ENCODE measurements at places on chromosomes 3 and 15.

DNA sequence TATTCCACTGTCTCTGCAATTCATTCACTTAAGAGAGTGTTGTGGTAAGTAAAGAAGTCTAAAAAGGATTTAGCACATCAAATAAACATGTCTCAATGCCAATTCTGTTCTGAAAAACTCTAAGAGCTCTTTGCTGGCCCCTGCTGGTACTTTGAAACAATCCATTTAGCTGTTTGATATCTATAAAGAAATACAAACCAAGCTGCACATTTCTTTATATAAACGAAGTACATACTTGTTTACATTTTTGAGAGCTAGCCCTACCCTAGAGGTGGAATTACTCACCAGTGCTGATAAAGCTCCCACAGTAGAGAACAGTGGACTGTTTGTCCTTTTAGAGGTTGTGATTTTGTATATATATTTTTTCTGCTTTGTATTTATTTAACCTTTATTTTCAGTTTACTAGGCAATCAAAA, 75.5 kb downstream of the NEDD4 start:
- DNase-seq: peak; percentile 21

DNA sequence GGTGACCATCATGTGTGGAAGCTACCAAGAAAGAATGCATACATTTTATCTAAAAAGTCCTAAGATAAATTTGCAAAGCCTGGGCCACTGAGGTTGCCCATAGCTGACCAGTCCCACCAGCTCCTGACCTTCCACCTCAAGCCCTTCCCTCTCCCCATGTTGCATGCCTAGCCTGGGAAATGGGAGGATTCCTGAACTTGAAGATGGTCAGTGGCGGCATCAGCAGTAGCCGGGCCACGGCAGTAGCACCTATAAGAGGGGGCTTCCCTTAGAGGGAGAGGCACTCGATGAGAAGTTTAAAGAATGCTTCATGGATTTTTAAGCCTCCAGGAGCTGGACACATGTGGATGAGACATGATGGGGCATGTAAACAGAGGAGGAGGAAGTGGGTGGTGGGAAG, 172.1 kb downstream of the KLF13 start:
- DNase-seq: no peak

DNA sequence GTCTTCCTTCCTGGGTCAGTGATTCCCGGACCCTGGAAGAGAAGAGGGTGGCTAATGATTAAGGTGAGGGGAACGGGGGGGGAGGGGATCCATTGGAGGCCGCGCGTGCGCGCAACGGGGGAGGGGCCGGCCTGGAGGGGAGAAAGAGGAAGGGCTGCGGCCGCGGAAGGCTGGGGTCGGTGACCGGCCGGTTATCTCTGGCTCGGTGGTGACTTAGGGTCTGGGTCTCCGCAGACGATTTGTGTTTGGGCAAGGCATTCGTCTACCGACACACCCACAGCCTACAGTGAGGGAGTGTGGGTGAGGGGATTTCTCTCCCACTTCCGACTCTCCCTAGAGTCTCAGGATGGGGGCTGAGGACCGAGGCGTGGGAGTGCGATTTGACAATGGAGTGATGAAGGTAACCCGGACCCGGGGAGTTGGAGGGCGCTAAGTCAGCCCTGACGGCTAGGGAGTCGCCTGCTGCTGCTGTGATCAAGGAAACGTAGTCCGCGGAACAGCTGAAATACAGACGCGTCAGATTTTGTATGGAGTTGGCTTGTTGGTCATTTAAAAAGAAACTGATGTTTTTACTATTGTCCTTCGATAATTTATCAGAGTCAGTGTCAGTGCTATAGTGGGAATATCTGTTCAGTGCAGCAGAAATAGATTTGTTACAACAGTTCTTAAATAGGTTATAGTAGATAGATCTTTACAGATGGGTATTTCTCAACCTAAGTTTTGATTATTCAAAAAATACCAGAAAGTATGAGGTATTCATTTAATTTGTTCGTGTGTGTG, 733 bp downstream of the RNF111 start:
- DNase-seq: peak; percentile 71

DNA sequence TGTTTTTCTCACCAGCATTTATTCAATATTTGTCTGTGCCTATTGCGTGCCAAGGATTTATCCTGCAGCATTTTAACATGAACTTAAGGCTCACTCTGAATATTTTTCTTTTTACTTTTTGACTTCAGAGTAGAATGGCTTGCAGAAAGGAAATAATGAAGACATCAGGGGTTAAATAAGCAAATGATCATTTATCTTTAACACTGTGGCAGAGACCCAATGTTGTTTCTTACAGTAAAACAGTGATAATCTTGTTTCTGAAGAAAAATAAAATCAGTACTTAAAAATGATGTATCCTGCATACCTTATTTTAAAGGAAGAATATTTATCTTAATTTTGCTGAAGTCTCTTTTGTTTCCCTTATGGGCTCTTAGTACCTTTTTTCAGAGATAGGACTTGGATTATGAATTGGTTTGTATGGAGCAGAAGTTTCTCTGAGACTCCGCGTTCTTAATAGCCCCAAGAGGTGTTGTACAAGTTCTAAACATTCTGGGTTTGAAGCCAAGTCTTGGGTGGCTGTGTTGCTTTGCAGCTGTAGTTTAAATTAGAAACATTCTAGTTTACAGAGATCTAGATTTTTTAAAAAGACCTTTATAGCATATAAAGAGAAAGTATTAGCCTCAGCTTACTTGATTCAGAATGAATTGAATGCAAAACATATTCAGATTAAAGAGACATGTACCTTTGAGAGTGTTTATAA, 40.5 kb downstream of the COL6A6 start:
- DNase-seq: no peak

- no peak for DNase-seq
These were observed 11.2 kb upstream of the LOXL1 start for GRCh38 chr15:73915082-73915481.

DNA sequence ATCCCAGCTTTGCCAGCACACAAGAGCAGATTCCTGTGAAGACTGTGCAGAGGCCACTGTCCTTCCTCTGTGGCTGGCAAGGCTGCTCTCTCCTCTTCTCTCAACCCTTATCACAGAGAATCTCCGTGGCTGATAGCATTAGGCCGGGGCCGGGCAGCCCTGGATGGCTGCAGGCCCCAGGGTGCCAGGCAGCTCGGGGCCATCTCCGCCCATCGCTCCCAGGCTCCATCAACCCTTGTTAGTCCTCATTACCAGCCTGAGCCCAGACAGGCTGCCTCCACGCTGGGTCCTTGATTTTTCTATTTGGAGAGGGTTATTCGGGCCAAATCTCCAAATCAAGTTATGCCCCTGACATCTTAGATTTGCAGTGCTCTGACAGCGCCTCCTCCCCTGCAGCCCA, 39.1 kb downstream of the MRPL46 start:
- no peak for DNase-seq

- DNase-seq: no peak
These were observed 242.9 kb upstream of the BHLHE40 start for GRCh38 chr3:4736284-4736861.

DNA sequence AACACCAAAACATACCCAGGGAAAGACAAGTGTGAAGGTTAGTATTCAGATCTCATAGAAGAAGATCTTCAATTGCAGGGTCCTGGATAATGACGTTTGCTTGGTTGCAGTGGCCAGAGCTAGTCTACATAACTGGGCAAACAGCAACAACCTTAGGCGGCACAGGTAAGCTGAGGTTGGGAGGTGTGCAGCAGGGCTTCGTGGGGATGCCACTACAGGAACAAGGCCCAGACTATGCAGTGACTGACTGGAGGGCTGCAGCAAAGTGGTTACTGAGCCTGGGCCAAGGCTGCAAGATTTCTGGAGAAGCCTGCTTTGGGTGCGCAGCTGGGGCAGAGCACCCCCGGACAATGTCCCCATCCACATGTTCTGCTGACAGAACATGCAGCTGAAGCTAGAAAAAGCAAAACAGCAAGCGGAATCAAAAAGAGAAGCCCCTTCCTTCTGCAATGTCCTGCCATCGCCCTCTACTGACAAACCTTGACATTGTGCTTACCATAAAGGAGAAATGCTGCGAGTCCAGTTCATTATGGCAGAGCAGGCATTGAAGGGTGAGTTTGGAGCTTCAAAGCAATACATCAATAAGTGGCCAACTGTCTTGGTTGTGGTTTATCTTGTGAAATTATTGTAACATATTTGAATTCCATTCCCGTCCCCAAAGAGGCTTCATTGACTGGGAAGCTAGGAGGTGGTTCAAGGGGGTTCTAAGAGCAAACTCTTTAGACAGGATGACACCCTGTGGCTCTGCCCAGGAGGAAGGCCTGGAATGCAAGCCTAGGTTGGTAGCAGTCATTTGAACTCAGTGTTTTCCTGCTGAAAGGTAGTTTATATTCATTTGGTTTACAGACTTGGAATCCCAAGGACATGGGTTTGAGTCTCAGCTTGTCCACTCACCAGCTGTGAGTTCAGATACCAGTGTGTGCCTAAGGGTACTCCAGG, 217.0 kb downstream of the PDCD6IP start:
- no peak for DNase-seq

DNA sequence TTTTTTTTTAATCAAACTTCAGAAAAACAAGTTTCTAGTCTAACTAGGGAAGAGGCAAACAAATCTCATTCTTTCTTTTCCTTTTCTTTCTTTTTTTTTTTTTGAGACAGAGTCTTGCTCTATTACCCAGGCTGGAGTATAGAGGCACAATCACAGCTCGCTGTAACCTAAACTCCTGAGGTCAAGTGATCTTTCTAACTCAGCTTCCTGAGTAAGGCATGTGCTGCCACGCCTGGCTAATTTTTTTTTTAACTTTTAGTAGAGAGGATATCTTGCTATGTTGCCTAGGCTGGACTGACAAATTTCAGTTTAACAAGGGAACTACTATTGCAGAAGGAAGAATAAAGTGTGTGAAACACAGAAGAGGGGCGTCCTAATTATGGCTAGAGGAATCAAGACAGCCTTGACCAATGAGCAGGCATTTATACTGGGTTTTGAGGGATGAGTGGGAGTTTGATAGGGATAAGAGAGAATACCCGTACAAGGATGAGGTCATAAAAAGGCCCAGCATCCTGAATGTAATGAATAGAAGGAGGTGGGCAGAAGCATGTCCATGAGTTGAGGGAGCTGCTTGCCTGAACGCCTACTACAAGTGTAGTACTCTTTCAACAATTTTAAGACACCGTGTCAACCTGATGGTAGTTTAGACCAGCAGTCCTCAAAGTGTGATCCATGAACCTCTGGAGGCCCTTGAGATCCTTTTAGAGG, 6.7 kb upstream of the ZFAND6 start:
- DNase-seq: no peak

DNA sequence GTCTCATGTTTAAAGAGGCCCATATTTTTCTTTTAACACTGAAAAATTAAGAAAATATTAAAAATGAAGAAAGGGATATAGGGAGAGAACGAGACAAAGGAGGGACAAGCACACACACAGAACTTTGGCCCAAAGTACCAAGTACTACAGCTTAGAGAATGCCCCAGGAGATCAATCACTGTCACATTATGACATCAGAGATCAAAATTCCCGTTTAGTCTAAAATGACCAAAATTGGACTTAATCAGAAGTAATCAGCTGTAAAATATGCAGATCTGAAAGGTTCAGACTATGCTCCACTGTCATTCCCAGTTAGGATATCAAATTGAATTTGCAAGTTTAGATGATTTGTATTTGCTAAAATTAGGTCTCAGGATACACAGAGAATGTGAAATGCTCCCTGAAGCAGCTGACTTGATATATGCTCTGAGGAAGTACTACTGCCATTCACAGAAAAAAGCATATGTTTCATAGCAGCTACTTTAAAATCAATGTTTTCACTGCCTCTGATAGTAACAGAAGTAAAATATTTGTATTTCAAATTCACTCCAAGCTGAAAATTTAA, 123.0 kb downstream of the PEAK1 start:
- DNase-seq: no peak

- DNase-seq: peak; percentile 62
These were observed at the start of gene BTLA for GRCh38 chr3:112498914-112499711. Gene BTLA, minus strand, starts transcription at chr3:112499472. Its CDS starts 114 bp downstream, at chr3:112499358.

DNA sequence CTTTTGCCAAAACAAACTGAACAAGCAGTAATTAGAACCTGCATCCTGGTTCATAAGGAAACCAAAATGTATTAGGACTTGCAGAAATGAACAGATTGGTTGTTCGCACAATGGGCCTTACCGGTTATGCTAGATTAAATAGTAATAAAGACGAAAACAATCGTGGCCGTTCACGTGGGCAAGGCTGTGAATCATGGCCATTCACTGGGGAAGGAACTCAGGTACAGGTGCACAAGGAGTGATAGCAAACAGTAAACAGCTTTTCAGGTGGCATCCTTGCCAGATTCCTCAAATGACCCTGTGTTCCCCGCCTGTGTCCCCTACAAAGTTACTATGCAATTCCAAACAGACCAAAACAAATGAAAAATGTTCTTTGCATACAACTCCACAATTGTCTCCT, 8.2 kb downstream of the LRIG1 start:
- no peak for DNase-seq

GRCh38 chr3:112688085-112688769, 47.3 kb upstream of the CCDC80 start:
- no peak for DNase-seq

DNA sequence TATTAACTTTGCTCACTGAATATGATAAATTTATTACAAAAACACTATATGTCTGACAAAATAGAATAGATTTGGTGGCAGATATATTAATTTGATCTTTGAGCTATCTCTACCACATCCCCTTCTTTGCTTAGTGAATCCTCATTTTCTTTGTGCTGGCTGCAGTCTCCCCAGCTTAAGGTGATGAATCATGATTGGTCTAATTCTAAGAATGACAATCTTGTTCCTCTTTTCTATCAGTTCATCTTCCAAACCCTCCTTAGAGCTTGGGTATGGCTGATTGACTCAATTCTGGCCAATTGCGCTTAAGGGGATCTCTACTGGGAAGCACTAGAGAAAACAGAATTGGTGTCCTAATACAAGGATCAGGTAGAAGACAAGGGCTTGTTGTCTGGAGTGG, 309.6 kb upstream of the GOLIM4 start:
- no peak for DNase-seq

GRCh38 chr3:136075218-136075808, 109.8 kb downstream of the PPP2R3A start:
- peak; percentile 78 for DNase-seq

- no peak for DNase-seq
These were observed 90.1 kb downstream of the VGLL4 start for GRCh38 chr3:11553436-11554235.

DNA sequence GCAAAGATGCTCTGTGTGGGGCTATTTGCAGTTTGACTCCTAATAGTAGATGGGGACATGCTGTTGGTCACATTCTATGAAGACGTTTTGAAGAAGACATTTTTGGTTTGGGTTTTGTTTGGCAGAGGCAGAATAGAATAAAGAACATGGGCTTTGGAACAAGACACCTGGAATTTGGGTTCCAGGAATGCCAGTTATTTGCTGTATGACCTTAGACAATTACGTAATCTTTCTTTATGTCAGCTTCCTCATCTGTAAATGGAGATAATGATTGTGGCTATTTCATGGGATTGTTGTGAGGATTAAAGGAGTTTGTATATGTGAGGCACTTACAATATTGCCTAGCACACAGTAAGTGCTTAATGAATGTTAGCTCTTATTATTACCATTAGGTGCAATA, 91.6 kb downstream of the MESD start:
- DNase-seq: no peak

All from activated CD4-positive, alpha-beta T cell treated with anti-CD3 and anti-CD28 coated beads, Interleukin-2, Interleukin-6, amounts not matched to agents 100 ng/mL and 50 ng/mL, durations not matched to agents 16 hours and 8 hours (primary cell).